ENCODE measurements at places on chromosomes 6 and 20.

- DNase-seq, result no peak
Observed at GRCh38 chr6:123462152-123462551, 174.6 kb downstream of the TRDN start.

DNA sequence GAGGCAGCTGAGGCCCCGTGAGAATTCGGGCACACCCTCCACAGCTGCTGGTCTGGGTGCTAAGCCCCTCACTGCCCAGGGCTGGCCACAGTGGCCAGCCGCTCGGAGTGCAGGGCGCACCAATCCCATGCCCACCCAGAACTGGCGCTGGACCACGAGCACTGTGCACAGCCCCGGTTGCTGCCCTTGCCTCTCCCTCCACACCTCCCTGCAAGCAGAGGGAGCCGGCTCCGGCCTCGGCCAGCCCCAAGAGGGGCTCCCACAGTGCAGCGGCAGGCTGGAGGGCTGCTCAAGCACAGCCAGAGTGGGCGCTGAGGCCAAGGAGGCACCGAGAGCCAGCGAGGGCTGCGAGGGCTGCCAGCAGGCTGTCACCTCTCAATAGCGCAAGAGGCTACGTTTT lies 35.0 kb downstream of the CGA start:
- DNase-seq, result no peak

DNA sequence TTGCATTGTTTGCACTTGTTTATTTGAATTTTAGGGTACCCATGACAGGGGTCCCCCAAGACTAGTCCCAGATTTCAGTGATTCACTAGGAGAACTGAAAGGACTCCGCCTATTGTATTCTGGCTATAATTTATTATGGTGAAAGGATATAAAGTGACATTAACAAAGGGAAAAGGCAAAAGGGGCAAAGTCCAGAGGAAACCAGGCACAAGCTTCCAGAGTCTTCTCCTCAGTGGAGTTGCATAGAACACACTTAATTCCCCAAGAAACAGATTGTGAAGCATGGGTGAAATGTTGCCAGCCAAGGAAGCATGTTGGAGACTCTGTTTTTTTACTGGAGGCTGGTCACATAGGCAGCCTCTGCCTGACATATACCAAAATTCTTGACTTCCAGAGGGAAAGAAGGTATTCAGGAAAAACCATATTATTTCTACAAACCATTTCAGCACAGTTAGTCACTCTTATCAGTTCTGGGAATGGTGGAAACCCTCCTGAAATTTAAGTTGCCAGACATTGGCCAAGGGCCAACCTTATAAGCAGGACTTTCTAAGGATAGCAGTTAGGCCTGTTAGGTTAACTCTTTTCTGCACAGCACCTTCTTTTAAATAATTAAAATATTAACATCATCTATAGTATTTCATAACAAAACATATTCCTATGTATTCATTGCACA lies 71.8 kb downstream of the FIG4 start:
- no peak for DNase-seq

GRCh38 chr6:26657256-26657655 lies 2.3 kb downstream of the ZNF322 start:
- DNase-seq, result no peak

DNA sequence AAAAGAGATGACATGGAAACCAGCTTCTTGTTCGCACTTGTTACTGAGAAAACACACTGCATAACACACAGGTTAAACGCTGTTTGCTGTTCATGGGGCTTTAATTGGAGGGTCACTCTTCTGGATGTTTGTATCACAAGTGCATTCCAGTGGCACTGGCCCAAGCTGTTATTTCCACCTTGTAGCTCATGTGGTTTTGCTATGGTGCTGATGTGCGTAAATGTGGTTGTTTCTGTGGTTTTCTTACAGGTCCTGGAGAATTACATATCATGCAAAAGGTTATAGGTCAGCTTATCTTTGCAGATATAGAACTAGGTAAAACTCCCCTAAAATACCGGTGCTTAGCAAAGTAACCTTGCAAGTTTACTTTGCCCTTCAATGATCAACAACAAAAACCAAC lies 89.3 kb upstream of the AHI1 start:
- peak; percentile 2 for DNase-seq

GRCh38 chr6:37131104-37131959 lies 38.6 kb upstream of the PIM1 start:
- DNase-seq, result no peak

DNA sequence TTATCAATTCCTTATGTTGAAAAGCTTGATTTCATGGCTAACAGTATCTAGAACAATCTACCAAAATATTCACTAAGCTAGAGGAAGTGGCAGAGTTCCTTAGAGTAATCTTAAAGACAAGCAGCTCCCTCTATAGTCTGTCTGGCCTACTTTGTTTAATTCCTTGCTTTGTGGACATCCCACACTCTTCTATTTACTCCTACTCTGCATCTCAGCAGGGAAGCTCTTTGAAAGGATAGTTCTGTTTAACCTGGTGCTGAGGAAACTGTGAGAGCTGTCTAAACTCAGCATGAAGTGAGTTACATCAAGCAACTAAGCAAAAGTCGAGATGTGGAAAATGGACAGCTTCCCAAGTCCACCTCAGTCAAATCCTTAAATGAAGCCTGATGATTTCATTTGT lies 4.3 kb downstream of the REV3L start:
- peak; percentile 46 for DNase-seq

DNA sequence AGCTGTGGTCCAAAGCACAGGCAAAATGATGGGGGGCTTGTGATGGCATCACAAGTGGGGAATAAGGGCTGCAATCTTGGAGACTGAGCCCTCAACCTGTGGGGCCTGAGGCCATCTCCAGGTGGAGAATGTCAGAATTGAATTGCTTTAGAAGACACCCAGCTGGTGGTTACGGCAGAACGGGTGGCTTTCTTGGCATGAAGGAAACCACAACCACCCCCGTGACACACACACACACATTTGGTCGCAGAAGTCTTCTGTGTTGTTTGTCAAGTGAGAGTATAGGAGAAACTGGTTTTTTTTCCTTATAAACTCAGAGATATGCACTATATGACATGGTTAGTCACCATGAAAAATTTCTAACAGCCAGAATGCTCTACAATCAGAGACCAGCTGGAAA lies 139.5 kb upstream of the CDH4 start:
- DNase-seq, result no peak

GRCh38 chr20:34016736-34017135 lies 23.0 kb downstream of the RALY start:
- DNase-seq, result no peak

- DNase-seq, result no peak
Observed at GRCh38 chr6:2771079-2771478, 5.9 kb downstream of the WRNIP1 start.

DNA sequence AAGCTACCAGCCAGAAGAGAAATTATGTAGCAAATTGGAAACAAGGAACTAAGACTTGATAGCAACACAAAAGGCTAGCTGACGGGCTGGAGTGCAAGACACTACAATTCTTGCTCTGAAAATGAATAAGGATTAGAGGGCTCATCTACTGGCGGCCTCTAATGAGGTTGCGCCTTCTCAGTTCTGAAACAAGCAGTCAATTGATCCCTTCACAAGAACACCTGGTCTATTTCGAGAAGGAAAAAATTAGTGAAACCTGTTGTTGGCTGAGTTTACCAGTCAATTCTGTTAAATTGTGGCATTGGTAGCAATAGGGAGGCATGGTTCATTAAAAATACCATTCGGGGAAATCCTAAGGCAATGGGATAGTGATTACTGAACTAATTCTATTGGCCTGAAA lies 74.8 kb upstream of the JARID2 start:
- DNase-seq, result no peak

- no peak for DNase-seq
Observed at GRCh38 chr20:25030007-25030648, 27.8 kb downstream of the ACSS1 start.

GRCh38 chr6:4939241-4939640 lies 64.6 kb downstream of the RPP40 start:
- DNase-seq, result no peak

DNA sequence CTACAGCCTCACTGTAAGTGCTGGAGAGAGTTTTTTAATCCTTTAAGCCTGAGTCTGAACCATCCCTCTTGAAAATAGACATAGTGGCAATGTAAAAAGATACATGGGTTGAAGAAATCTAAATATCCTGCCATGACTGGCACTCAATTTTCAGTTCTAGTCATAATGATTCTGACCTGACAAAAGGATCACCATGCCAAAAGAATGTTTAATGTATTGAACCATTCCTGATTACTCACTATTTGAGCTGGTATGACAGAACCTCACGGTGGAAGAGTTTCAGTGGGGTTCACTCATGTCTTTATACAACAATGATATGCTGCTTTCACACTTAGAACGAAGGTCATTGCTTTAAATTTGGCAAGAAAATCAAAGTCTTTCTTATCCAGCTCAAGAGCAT lies 93.4 kb downstream of the HIVEP2 start:
- no peak for DNase-seq

DNA sequence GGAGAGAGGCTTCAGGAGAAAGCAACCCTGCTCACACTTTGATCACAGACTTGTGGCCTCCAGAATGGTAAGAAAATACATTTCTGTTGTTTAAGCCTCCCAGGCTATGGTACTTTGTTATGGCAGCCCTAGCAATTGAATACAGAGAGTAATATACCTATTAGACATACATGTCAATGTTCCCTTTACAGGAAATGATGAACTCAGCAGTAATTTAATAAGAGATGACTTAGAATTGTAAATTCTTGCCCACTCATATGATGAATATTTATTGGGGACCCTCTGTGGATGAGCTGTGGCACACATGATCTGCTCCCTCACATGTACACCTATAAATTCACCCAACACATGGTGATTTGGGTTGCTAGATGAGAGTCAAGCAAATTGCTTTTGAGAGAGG lies 20.4 kb upstream of the FOXA2 start:
- no peak for DNase-seq

DNA sequence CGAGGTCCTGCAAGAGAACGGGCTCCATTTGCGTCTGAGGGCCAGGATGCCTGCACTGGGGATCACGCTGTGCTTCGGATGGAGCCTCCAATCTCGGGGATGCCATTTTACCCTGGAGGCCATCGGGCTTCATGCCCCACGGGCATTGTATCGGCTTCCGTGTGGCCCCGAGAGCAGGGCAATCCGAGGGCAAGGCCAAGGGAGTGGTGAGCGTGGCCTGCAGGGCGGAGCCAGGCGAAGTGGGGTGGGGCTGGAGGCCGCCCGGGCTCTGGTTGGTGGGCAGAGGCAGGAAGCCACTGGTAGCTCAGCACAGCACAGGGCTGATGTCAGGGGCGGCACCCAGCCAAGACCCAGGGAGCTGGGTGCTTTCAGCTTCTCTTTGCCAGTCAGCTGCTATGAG lies 57.5 kb upstream of the BHLHE23 start:
- DNase-seq, result no peak

- no peak for DNase-seq
Observed at GRCh38 chr6:106488494-106489370, 128.2 kb downstream of the CRYBG1 start.

DNA sequence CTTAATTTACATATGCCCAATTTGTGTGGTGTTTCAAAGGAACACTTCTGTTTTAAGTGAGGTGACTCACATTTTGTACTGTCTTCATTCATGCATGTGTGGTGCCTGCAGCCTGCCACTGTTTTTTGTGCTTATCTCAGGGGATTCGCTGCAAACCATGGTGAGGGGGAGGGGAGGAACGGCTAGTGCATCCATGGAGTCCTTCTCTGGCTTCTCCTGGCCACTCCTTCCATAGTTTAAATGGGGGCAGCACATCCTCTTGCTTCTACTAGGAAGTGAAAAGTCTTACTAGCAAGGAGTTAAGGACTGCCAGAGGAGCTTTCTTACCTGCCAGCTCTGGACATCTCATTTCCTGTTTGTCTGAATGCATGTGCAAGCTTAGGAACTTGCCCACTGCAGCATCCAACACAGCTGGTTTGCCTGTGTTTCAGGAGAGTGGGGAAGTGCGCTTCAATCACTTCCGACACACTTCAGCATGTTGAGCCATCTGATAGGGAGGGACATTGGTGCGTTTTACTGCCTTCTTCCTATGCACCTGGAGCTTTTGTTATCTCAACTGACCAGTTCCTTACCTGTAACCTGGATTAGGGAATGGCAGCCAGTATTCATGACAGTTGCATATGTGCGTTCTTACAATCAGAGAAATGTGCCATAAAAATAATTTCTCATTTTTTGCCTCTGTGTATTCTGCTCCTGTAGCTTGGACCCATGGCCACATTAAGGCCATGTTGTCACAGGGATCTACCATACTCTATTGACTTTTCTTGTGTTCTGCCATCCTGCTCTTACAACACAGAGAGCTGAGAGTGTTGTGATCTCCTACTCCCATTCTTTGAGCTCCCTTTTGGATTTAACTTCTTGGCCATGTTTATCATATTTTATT lies 211.3 kb downstream of the ARID1B start:
- DNase-seq, result no peak

- DNase-seq, result no peak
Observed at GRCh38 chr20:47974234-47974878, 189.1 kb upstream of the SULF2 start.

DNA sequence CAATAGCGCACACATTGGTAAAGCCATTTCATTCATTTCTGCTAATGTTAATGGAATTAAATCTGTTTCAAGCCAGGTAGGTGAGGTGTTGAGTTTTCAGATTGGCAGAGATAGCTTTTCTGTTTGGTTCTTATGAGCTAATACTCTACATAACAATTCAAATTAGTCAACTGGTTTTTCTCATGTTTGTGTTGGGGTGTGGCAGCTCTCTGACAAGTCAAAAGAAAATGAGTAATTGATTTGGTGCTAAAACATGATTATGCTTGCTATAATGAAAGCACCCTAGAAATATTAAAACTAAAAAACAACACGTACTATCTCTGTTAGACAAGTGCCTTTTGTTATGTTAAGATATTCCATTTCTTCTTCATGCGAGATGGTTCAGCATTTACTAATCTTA lies 13.6 kb downstream of the PPP1R14C start:
- DNase-seq, result no peak

DNA sequence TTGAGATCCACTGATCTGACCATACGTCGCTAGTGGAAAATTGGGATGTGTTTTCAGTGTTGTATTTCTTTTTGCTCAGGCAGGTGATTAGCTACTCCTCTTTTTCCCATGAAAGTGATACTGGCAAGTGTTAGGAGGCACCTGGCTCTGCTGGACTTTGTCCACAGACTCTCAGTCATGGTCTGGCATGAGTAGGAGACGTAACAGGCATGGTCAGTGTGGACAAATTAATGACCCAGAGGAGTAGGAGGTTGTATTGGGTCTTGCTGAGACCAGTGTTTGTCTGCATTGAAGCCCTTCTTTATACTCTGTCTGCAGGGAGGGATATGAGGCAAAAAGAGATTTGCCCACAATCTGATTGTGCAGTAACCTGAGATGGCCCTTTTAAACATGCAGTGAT lies 178.7 kb downstream of the DTNBP1 start:
- no peak for DNase-seq

- DNase-seq, result no peak
Observed at GRCh38 chr6:90237350-90237990, 59.2 kb downstream of the BACH2 start.

GRCh38 chr6:3296537-3296936 lies 37.8 kb downstream of the PSMG4 start:
- no peak for DNase-seq

GRCh38 chr6:149852180-149852579 lies 12.0 kb downstream of the LRP11 start:
- no peak for DNase-seq

DNA sequence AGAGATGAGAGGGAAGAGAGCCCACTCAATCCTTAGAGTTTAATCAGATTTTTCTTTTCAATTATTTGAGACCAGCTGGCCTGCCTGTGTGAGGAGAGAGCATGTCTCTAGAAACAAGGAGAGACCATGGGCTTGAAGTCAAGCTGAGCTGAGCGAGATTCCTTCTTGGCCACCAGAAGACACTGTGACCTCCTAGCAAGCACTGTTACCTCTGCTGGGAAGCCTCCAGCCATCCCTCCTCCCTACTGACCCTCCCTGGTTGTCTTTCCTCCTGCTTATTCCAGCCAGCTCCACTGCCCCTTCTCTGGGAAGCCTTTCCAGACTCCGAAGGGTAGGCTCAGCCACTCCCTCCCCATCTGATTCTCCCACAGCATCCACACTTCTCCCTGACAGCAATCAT lies 110.0 kb downstream of the SCML4 start:
- DNase-seq, result no peak
